ENCODE measurements at places on chromosomes 1 and 21.

DNA sequence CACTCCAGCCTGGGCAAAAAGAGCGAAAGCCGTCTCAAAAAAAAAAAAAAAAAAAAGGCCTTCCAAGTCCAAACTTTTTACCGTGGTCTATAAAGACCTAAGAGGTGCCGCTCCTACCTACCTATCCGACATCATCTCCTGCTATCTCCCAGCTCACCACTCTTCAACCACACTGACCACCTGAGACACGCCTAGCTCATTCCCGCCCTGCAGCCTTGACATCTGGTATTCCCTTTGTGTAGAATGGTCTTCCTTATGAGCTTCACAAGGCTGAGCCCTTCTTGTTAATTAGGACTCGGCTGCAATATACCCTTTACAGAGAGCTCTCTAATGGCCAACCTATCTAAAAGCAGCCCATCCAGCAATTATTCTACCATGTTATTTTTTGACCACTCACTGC, 680 bp downstream of the MAGOH start:
- DNase-seq, result no peak

GRCh38 chr1:93716941-93717368, 35.3 kb upstream of the BCAR3 start:
- no peak for DNase-seq

GRCh38 chr1:118202076-118202608, 17.1 kb upstream of the SPAG17 start:
- no peak for DNase-seq

GRCh38 chr21:32135401-32136363, 143.2 kb downstream of the MIS18A start:
- DNase-seq, result no peak

DNA sequence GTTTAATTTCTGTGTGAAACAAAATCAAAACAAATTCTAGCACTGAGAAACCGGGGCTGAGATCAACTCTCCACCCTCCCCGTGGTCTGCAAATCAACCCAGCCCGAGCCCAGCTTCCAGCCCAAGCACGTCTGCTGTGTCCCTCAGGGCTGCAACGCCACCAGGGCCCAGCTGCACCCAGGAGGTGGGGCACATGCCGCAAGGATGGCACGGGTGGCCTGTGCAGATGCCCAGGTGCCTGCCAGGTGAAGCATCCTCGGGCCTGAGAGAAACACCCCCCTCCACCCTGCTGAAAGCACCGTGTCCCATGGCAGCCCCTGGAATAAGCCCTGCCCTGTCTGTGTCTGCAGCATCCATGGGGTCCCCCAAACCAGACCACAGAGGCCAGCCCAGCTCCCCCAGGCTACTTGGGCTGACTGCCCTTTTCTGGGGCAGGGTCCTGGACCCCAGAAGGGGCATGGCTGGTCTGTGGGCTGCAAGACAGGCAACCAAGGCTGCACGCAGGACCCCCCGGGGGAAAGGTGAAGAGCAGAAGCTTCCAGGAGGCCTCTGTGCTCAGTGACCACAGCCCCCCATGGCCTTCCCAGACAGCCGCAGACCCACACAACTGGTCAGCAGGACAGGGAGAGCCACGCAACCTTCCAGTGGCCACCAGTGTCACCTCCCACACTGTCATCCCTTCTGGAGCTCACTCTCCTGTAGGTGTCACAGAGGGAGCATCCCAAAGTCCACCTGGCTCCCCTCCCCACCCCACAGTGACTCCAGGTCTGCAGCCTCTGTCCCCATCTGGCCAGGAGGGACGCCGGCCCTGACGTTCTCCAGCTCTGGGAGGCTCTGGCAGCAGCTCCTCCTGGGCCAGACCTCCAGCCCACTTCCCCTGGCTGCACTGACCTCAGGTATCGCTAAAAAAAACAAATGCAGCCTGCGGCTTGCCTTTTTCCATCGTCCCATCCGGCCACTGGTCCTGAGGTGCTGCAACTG, 7.7 kb downstream of the WNT9A start:
- no peak for DNase-seq

All from left cardiac atrium (tissue), 4 donors.